ENCODE measurements at places on chromosomes 13 and 19.

GRCh38 chr13:21364916-21365315 is 94.2 kb downstream of the ZDHHC20 start:
- DNase-seq = no peak

- no peak for DNase-seq
These were observed 12.6 kb downstream of the SCEL start for GRCh38 chr13:77548095-77548494.

DNA sequence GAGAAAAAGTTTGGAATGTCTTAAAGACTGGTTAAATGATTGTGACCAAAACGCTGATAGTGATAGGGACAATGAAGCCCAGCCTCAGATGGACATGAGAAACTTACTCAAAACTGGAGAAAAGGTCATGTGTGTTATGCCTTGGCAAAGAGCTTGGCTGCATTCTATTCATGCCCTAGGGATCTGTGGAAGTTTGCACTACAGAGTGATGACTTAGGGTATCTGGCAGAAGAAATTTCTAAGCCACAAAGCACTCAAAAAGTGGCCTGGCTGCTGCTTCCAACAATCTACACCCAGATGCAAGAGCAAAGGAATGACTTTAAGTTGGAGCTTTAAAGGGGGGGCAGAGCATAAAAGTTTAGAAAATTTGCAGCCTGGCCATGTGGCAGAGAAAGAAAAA is 521.3 kb downstream of the UQCRFS1 start:
- no peak for DNase-seq

- no peak for DNase-seq
These were observed 23.6 kb upstream of the LSM14A start for GRCh38 chr19:34148658-34149185.

DNA sequence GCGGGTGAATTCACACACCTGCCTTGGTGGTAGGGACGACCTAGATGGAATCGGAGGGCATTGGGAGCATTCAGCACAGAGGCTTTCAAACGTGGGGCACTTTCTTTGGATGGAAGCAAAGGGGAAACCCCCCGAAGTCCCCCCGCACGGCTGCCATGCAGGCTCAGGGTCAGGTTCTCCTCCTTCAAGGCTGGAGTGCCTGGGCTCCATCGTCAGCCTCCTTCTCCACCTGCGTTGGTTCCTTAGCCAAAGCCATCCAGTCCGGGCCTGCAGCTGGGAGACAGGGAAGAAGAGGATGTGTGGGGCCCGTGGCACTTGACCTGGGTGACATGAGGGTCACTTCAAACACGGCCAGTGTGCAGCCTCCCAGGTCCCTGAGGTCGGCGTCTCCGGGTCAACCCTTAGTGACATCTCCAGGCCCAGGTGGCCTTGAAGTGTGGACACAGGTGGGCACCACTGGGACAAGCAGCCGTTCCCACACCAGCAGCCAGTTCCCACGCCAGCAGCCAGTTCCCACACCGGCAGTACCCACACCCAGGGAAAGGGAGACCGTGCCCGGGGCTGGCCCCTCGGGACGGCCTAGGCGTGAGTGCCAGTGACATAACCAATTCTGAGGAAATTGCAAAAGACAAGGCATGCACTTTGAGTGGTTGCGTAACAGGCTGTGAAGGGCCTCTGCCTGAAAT is 116.0 kb downstream of the SOX1 start:
- DNase-seq = no peak

GRCh38 chr13:101785858-101786257 is 333.4 kb downstream of the ITGBL1 start:
- no peak for DNase-seq

Measured in B cell (primary cell).